ENCODE measurements at places on chromosomes 2 and 18.

DNA sequence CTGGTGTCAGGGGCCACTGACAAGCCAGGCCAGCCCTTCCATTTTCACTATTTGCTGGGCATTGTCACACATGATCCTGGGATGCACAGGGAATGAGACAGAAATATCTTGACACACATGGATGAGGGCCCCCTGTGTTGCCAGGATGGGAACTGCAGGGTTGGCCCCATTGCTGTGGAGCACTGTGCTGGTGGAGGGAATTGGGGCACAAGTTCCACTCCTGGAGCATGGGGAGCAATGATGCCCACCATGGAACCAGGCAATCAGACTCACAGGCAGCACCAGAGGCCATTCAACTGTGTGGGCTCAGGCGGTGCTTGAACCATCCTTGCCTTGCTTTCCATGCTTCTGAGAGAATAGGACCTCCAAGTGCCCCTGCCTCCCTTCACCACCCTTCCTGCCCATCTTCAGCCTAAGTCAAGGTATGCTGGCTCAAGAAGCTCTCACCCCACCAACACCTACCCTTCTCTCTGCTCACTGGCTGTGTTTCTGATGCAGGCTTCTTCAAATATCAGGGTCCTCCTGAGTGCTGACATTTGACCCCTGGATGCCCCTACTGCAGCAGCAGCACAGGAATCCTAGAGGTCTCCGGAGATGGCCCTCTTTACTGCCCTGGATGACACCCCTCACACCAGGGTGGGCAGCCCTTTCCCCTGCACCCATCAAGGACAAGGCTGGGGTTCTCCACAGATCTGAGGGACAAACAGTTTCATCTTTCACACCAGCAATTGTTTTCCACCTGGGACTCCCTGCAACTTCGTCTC is 11.0 kb downstream of the ADRA2B start:
- no peak for DNase-seq

DNA sequence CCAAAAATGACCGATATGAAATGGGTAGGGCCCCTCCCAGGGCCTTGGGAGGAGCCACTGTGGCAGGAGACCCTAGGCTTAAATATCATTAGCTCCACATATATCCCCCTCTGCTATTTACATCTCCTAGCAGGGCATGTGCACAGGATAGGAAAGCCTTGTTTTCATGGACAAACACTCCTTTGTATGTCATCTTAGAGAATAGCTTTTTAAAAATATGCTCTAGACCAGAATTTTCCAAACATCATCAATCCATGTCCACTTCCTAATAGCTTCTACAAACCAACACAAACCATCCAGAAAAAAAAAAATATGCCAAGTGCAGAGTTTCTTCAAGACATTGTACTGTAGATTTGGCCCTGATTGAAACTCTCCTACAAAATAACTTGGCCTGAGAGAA is 10.8 kb downstream of the DAPL1 start:
- no peak for DNase-seq

- no peak for DNase-seq
These were observed 314.5 kb downstream of the PRKCE start for GRCh38 chr2:45965871-45966498.

DNA sequence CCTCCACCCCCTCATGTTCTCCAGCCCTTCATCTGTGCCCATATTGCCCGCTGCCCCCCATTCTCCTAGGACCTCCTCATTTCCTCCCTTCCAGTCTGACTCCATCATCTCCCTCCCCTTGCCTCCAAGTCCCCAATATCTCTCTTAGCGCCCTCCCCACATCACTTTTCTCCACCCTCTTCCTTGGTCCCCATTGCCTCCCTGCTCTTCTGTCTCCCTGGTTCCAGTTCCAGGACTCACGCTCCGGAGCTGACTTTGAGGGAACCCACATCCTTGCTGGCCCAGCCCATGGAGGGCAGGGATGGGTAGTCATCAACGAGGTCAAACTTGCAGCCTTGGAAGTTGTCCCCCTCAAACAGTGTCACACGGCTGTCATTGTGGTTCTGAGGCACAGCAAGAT is 2.6 kb downstream of the CRYBA2 start:
- DNase-seq: no peak

GRCh38 chr18:2850816-2851215 is 4.0 kb downstream of the EMILIN2 start:
- no peak for DNase-seq

GRCh38 chr2:104448661-104449440 is 405.1 kb upstream of the POU3F3 start:
- DNase-seq: no peak

DNA sequence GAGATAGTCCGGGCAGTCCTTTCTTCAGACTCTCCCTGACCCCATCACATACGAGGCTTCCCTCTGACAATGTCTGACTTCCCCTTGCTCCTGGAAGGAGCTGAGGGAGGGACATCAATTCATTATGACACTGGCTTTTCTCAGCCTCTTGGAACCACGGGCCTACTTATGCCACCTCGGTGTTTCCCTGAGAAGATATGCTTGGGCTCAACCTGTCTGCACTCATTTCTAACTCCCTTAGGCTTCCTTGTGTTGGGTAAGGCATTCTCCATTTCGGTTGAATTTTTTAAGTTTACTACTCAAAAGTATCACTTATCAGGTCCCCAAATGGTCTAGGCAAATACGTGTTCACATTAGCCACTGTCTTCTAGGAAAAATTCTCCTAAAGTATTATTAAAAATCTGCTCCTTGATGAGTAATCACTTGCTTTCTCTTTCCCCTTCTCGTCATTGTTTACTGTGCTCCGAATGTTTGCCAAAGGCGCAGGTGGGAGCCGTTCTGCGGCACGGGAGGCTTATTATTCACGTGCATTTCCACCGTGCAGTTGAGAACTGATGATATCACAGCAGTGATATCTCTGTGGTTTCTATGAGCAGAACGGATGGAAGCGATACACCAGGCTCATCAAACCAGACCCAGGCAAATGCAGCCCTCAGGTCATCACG is 33.1 kb downstream of the ARL4C start:
- DNase-seq: peak; percentile 50

DNA sequence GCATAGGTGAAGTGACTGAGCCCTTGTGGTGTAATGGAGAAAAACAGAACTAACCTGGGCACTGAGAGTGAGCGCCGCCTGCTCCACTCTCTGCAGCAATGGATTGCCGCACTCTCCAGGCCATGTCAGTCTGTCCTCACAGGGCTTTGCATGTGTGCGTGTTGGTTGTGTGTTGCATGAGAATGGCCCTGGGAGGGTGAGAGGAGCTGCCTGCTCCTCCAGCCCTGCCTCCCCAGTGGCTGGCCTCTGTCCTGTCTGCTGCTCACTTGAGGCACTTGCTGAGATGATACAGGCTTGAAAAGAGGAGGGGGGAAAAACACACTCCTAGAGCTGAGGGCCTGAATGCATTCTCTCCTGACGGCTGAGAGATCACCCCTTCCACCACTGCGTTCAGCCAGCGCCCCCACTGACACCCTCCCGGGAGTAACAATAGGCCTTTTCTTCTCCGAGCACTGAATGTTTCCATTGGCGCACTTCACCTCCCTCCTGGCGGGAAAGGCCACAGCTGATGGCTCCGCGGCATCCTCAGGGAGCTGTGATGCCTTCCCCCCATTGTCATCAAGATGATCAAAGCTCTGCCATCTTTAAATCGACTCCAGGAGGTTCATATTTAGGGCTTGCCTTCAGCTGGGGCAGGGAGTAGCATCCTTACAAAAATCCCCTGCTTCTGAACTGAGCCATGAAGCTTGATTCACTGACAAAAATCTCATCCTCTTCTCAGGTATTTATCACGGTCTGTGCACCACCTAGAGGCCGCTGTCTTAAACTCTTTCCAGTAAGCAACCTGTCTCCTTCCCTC is 49.9 kb upstream of the DAPL1 start:
- peak; percentile 7 for DNase-seq

- DNase-seq: no peak
These were observed 311.7 kb upstream of the PKDCC start for GRCh38 chr2:41736105-41736567.

DNA sequence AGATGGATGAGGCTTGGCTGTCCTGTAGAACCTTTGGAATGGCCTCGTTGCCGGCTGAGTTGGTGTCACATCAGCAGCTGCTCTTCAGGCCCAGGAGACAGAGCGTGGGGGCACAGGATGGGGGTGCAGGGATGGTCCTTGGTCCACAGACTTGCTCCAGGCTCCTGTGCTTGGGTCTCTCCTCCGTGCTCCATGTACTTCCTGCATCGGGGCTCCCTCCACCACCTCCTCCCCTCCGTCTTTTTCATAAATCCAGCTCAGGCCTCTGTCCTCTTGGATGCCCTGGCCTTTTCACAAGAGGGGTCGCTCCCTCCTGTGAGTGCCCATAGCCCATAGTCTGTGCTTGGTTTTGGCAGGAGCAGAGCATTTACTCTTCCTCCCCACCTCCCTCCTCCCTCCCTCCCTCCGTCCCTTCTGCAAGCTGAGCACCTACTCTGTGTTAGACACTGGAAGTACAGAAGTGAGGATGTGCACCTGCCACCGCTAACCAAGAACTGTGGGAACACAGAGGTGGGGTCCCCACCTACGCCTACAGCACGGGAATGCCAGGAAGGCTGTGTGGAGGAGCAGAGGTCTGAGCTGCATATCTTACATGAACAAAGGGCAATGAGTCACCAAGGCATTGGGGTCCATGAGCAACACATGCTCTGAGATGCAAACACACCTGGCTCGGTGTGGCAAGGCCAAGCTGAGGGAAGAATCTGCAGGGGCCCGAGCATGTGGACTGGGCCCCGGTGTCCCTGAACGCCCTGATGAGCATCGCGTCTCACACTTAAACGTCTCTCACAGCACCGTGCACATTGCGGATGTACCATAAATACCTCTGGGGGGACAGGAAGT is 458.7 kb upstream of the HS6ST1 start:
- DNase-seq: no peak

GRCh38 chr18:47566809-47567208 is 315.3 kb upstream of the SKOR2 start:
- DNase-seq: no peak

DNA sequence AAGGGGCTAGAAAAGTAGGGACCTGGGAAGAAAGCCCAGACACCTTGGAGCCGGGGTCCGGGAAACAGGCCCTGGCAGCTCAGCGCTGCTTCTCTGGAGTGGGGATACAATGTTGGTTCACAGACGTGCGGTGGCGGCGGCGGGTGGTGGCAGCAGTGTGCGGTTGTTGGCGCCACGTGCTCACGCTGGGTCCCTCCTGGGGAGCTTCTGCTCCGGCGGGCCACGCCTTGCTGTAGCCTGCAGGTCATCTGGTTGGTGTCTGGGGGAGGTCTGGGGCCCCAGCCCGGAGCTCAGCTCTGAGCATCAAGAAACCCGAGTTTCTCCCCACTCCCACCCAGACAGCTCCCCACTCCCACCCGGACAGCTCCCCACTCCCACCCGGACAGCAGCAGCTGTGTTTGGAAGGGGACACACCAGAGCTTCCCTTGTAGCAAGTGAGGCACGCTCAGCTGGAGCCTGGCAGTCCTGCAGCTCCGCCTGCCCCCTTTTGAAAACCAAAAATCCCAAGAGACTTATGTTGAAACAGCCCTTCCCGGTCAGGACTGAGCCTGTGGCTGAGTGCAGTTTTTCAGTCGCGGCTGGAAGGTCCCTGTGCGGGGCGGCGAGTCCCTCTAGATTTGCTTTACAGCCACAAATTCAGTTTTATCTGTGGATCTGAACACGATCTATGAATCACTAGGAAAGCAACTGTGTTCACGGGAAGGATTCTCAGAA is 46.9 kb downstream of the NFATC1 start:
- DNase-seq: no peak

GRCh38 chr18:55589625-55590291 is 1.8 kb upstream of the TCF4 start:
- DNase-seq: peak; percentile 23

DNA sequence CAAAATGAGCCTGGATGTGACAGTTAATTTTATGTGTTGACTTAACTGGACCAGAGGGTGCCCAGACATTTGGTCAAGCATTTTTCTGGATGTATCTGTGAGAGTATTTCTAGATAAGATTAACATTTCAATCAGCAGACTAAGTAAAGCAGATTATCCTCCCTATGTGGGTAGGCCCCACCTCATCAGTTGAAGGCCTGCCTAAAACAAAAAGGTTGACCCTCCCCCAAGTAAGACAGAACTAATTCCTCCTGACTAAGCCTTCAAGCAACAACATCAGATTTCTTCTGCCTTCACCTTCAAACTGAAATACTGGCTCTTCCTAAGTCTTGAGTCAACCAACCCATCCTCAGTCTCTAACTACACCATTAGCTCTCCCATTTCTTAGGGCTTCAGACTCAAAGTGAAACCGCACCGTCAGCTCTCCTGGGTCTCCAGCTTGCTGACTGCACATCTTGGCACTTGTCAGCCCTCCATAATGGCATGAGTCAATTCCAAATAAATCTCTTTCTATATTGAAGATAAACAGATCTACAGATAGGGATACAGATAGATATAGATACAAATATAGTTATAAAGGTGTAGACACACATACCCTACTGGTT is 47.9 kb downstream of the MEMO1 start:
- no peak for DNase-seq

GRCh38 chr2:160365716-160366367 is 127.8 kb downstream of the RBMS1 start:
- no peak for DNase-seq

DNA sequence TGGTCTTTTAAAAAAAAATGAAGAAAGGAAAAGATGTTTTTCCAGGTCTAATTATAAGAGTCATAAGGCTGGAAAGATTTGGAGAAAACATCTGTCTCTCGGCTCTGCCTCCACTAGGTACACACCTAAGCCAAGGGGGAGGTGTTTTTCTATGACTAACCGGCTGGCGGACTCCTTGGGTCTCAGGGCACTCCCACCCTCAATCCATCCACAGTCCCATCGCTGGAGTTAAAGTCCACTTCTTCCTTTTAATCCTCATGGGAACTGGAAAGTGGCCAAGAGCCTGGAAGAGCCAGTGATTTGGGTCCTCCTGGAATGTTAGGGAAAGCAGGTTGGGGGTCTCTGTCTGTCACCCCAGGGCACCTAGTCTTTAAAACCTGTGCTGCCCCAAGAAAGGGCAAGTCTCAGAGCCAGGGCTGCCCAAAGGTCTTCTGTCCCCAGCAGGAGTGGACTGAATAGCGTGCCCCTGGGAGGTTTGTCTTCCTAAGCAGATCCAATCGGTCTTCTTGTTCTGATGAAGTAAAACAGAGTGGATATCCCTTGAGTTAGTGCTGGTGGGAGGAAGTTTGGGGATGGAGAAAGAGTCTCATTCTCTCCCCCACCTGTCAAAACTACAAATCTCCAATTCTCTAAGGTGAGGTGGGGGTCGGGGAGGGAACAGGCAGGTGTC is 66.4 kb downstream of the MCFD2 start:
- no peak for DNase-seq

GRCh38 chr2:151630372-151630771 is 103.9 kb downstream of the NEB start:
- DNase-seq: no peak
